GM12878 (cell line): ENCODE measurements at places on chromosomes 16 and 17. TPM values are rescaled to one million over a fixed set of nuclear protein-coding genes. Genes with fewer than 3 reads are reported as not detected.

The P2RX5 gene
- polyA plus RNA-seq = 15.9 and 23.1 TPM in 2 replicates

The CD300E gene
- polyA plus RNA-seq = not detected in 2 replicates

The KRTAP9-4 gene
- polyA plus RNA-seq = not detected in 2 replicates

DNA sequence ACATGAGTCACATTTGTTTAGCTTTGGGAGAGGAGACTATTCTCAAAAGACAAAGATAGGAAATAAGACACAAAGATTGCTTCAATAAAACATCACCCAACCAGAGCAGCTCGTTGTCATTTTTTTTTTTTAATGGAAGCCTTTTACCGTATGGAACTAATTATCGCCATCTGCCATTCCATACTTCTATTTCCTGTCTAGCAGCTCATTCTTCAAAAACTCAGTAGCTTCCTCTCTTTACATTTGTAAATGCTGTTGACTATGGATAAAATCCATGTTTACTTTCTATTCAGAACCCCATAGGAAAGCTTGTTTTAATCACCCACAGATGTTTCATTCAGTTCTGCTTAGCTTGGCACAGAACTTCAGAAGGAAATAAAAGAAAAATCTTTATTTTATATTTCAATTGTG lies 110.0 kb upstream of the PSMD7 start:
- no peak overlapping the region for H3K4me3 ChIP-seq
- H3K27me3 ChIP-seq = no peaks in the 10 kb centered on the region
- no peak overlapping the region for H3K27ac ChIP-seq
- no peak for DNase-seq
- no peaks in the 10 kb centered on the region for H3K4me1 ChIP-seq
- H3K36me3 ChIP-seq = no peaks in the 10 kb centered on the region

- H3K27ac ChIP-seq = peak overlapping the region; percentile 85
- DNase-seq = no peak
- H3K4me3 ChIP-seq = 0 out of 2 replicates have a peak overlapping the region, but pooled peaks have one; percentile 3
These were observed 2.1 kb upstream of the GSDMB start for GRCh38 chr17:39920218-39921210.

The TMEM114 gene
- not detected in 2 replicates for polyA plus RNA-seq

The NAGS gene
- 0.86 and 1.6 TPM in 2 replicates for polyA plus RNA-seq

DNA sequence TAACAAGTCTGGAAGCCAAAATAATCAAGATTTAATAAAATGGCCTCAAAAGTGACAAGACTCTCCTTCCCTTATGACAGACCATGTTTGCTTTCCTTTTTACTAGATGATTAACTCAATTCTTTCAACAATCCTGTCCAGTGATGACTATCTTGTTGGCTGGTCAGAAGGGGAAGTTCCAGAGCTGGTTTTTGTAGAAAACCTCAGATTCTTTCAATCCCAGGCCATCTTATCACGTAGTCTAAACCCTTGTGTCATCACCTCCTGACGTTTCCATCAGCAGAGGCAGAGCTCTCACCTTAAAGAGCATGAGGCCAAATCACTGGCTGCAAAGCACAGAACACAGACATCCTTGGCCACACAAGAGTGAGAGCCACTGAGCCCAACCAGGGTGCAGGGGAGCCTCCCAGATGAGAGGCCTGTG lies 125.3 kb downstream of the ANKRD11 start:
- no peaks in the 10 kb centered on the region for H3K27me3 ChIP-seq
- no peak overlapping the region for H3K4me3 ChIP-seq
- peaks cover 2% of the 10 kb centered on the region for H3K36me3 ChIP-seq
- H3K27ac ChIP-seq = peak overlapping the region; percentile 48
